ENCODE measurements at places on chromosomes 4 and X.

- DNase-seq, result no peak
Observed at GRCh38 chr4:163350672-163351071, 7.0 kb downstream of the NPY5R start.

DNA sequence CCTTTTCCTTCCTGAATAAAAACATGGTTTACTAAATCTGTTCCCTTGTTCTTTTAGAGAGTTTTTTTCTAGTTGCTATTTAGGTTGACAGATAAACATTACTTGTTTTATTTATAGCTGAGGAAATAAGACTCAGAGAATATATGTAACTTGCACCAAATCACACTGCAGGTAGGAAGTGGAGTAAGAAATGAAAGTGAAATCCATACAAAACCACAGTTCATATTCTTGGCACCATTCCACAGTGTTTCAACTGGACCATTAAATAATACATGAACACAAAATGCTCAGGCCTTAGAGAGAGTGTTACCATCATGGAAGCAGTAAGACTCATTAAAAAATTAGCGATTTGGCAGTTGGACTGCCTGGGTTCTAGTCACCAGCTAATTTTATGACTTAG, 326.9 kb upstream of the SLIT2 start:
- DNase-seq, result no peak

DNA sequence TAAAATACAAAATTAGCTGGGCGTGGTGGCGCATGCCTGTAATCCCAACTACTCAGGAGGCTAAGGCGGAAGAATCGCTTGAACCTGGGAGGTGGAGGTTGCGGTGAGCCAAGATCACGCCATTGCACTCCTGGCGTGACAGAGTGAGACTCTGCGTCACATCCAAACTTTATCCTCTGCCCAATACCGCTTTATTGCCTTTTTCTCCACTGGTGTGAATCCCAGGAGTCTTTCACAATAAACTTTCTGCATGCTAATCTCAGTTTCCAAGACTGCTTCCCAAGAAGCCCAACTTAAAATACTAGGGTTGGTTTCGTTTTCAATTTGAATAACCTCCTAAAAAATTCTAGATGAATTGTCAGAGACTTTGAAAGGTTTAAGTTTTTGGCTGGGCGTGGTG, 27.2 kb upstream of the DHX15 start:
- no peak for DNase-seq

DNA sequence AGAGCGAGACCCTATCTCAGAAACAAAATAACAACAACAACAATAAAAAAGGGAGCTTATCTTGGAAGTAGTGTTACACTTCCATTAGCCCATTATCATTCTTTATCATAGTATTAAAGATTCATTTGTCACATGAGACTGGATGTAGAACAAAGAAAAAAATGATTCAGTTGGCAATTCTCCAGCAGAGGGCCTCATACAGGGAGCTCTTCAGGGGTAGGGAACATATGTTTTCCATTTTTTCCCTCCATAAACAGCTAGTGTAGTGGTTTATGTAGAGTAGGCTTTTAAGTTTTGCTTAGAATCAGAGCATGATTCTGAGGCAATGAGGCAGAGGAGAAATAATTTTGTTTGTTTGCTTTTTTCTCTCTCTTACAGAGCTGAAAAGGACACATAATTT, 5.8 kb downstream of the CPE start:
- no peak for DNase-seq

DNA sequence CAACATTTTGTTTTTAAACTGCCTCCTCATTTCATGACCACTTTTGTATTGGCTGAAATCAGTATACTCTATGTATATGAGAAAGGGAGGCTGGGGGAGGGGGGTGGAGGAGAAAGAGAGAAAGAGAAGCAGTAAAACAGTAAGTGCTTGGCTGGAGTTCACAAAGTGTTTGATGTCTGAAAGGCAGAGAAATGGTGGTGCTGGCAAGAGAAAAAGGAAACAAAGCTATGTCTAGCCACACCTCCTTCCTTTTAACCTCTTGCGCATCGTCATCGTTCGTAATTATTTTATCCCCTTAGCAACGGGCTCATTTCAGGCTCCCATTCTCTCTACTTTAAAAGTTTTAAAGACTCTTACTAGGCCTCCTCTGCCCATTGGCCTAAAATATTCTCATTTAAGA, 25.6 kb downstream of the RPA4 start:
- DNase-seq, result no peak

GRCh38 chr4:85180533-85180932, 214.0 kb upstream of the WDFY3 start:
- no peak for DNase-seq

DNA sequence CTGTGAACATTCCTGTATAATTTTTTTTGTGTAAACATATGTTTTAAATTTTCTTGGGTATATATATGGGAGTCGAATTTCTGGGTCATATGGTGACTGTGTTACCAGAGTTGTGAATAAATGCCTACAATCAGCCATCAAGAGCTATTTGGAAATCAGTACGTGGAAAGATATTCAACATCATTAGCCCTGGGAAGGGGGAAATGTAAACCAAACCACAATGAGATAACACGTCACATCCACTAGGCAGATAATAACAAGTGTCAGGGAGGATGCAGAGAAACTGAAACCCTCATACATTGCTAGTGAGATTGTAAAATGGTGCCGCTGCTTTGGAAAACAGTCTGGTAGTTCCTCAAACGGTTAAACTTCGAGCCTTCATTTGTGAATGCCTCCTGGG, 43.9 kb downstream of the LUZP4 start:
- no peak for DNase-seq

- no peak for DNase-seq
Observed at GRCh38 chrX:18793601-18794089, 86.2 kb downstream of the PPEF1 start.

- DNase-seq, result no peak
Observed at GRCh38 chr4:119746951-119747350, 118.3 kb upstream of the PDE5A start.

DNA sequence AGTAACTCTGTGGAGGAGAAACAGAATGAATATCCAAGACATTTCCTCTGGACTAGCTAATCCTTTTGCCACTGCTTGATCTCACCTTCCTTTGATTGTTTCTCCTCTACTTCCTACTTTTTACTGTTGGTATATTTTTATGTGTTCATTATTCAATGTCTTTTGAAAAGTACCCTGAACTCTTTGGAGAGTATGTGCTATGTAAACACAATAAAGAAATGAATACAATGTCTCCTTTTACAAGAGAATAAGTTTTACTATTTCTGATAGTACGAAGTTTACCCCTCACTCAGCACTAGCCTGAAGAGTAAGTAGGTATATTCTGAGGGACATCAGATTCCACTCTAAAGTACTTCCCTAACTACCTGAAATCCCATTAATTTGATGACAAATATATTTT, 19.9 kb downstream of the CLDN2 start:
- DNase-seq, result no peak

GRCh38 chr4:98976716-98977115, 18.8 kb upstream of the METAP1 start:
- DNase-seq, result no peak

- DNase-seq, result peak; percentile 26
Observed at GRCh38 chrX:10159145-10159468, 2.3 kb downstream of the CLCN4 start.

DNA sequence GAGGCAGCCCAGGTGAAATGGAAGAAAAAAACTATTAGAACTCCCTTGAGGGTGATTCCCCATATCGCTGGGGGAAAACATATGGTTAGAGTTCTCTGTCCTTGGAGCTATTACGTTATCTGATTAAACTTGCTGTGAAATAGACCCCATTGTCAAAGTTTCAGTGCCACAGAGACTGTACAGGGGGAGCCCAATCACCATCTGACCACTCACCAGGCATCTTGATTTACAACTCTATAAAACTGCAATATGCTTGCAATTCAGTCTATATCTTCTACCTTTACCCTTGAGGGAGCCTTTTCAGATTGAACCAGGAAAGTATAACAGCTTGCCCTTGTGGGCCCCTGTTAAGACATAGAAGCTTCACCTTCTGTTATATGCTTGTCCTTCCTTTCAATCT, 18.2 kb downstream of the TMEM255A start:
- no peak for DNase-seq

GRCh38 chr4:23171976-23172375, 479.2 kb downstream of the GBA3 start:
- DNase-seq, result no peak

GRCh38 chr4:54050214-54050904, 14.0 kb downstream of the CHIC2 start:
- no peak for DNase-seq

- no peak for DNase-seq
Observed at GRCh38 chrX:124215786-124216185, 116.7 kb upstream of the TEX13D start.

DNA sequence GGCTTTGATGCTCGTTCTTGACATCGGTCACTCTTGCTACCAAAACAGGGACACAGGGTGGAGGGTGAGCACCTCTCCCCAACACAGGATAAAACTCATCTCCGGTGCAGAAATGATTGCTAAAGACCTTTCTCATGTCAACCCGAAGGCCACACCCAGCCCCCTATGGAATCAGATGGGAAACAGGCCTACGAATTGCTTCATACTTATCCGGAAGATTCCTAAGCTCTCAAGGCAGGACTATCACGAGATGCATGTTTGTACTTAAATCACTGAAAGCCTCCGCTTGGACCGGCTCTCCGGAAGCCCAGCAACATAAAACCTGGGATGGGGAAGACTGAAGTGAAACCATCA, 74.9 kb downstream of the MTMR1 start:
- no peak for DNase-seq

DNA sequence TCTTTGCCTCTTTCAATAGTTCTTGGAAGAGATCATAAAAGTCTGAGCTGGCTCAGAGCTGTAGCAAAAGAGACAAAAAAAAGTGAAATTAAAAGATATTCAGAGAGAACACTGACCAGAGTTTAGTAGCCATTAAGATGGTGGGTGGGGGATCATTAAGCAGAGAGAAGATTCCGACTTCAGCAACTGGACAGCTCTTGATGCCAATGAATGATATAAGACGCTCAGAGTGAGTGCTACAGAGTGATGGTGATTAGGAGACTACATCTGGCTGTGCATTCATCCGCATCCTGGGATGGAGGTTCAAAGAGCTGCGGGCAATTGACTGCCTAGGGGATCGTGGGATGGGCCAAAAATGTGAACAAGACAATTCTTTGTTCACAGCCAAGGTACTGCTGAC, 178.5 kb downstream of the PACRGL start:
- DNase-seq, result no peak

GRCh38 chr4:154041640-154042039, 252.8 kb upstream of the SFRP2 start:
- no peak for DNase-seq

- DNase-seq, result no peak
Observed at GRCh38 chrX:19075754-19076153, 46.5 kb downstream of the ADGRG2 start.

GRCh38 chrX:143580266-143580665, 55.6 kb downstream of the SLITRK4 start:
- peak; percentile 49 for DNase-seq

DNA sequence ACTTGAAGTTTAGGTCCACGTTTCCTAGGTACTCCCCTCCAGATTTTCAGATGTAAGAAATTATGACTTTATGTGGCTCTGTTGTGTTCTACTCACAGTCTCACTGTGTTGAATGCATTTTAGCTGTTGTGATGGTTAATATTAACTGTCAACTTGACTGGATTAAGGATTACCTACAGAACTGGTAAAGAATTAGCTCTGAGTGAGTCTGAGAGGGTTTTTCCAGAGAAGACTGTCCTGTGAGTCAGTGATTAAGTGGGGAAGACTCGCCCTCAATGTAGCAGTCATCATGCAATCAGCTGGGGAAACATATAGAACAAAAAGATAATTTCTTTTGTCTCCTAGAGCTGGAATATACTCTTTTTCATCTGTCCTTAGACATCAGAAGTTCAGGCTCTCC, 493.4 kb downstream of the ACTRT1 start:
- DNase-seq, result no peak

DNA sequence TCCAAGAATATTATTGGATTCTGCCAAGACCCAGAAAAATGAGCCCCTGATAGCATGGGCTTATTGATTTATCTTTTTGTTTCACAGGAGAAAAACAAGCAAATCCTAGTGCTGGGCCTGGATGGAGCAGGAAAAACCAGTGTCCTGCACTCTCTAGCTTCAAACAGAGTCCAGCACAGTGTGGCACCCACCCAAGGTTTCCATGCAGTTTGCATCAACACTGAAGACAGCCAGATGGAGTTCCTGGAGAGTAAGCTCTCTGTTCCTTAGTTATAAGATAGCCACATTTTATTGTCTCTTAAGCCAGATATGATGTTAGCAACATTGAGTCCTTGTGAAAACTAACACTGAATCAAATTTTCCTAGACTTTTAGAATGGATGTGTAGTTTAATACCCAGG, 5.5 kb downstream of the ARL9 start:
- peak; percentile 74 for DNase-seq

DNA sequence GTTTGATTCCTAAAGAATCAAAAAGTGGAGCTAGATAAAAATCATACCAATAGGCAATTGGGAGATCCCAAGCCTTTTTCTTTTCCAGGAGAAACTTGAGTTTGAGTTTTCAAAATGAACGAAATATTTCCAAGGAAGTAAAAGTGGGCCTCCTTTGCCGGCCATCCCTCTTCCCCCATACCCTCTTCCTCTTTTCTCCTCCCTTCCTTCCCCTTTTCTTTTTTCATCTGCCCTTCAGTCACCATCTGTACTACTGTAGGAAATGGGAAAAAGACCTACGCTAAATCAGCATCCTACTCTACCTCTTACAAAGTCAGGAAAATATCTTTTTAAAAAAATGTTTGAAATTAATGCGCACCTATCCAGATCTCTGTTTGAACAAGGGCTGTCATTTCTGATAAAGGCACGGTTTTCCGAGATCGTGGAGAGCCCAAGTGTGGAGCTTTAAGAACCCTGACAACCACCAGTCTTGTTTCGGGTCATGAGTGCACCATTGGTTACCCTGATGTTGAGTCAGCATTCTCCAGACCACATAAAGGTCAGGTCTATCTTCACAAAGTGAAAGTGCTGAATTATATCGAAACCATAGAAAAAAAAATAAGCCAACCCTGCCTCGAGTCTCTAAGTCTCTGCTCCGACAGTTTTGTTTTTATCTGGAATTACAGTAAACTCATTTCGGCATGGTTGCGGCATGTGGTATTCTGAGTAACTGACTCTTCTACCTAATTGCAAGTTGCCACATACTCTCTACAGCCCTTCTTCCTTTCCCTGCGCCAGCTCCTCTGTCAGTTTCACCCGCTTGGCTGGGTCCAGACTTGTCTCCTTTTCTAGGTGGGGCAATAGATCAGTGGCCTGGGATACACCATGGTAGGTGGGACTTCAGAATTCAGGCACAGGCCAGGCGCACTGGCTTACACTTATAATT, 140.2 kb upstream of the KLF3 start:
- no peak for DNase-seq

All from testis (tissue), 5 donors.